ENCODE measurements at places on chromosomes 16 and 17.

DNA sequence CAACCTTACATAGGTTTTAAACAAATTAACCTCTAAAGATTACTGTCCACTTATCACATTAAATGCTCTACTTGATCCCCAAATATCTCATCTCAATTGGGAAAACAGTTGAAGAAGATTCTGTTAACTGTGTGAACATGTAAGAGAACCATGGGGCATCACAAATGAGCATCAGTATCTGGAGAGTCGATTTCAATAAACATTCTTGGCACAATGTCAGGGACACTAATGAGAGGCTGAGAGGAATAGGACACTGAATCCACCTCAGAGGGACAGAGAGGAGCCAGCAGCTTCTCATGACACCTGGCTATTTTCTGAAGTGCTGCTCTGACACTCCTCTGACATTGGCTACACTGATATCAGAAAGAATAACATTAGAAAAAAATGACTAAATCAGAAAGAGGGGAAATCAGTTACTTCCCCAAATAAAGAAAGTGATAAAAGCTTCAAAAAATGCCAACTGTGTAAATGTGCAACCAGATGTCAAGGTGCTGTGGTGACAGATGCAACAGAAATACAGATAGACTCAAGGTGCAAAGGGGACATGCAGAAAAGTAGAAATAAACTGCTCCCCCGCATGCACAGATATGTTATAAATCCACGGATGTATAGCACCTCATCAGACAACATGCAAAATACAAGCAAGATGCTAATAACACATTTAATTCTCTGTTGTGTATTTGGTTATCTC is 67.4 kb downstream of the SNX11 start:
- DNase-seq: no peak

- DNase-seq: no peak
Measured at GRCh38 chr16:7501868-7502267, 169.2 kb downstream of the RBFOX1 start.

- no peak for DNase-seq
Measured at GRCh38 chr16:54443352-54443751, 156.8 kb upstream of the IRX3 start.

DNA sequence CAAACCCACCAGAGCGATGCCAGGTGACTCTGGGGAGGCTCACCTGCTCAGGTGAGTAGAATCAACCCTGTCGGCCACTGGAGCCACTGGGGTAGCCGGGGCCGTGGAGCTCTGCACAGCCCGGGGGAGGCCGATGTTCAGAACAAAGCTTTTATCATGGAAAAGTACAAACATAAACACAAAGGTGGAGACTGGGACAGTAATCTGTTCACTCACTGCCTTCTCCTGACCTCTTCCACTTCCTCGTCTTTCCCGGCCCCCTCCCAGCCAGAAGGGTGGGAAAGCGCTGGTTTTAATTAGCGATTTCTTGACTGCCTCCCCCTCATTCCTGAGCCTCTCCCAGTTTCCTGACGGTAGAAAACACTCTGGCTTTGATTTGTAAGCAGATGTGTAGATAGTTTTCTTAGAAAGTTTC is 9.8 kb upstream of the TEX19 start:
- DNase-seq: no peak

- no peak for DNase-seq
Measured at GRCh38 chr16:87411375-87412271, 19.5 kb downstream of the MAP1LC3B start.

DNA sequence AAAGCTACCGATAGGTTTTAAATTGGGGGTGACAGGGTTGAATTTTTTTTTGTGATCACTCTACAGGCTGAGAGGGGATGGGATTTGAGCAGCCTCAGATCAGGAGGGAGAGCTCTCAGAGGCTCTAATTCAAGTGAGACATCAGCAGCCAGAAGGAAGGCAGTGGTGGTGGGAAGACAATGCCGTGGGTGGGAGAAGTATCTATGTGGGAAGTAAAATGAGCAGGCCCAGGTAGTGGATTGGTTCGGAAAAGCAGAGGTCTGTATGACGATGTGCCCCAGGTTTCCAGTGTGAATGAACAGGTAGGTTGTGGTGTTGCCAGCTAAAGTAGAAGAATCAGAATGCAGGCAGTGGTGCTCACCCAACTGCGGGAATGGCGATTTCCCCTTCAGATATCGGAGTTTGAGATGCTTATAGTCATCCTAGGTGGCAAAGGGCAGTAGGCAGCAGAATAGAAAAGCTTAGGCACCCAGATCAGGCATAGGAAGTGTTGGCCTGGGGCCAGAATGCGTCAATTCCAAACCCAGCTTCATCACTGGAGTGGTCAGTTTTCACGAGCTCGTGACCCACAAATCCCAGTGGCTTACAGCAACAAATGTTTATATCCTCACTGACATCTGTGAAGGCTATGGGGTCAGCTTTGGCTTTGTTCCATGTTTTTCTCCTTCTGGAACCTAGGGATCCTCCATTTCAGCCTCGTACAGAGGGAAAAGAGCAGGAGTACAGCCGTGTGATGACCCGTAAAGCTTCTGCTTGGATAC is 24.0 kb downstream of the MEOX1 start:
- DNase-seq: no peak

GRCh38 chr17:33686171-33686570 is 393.1 kb upstream of the ASIC2 start:
- no peak for DNase-seq

DNA sequence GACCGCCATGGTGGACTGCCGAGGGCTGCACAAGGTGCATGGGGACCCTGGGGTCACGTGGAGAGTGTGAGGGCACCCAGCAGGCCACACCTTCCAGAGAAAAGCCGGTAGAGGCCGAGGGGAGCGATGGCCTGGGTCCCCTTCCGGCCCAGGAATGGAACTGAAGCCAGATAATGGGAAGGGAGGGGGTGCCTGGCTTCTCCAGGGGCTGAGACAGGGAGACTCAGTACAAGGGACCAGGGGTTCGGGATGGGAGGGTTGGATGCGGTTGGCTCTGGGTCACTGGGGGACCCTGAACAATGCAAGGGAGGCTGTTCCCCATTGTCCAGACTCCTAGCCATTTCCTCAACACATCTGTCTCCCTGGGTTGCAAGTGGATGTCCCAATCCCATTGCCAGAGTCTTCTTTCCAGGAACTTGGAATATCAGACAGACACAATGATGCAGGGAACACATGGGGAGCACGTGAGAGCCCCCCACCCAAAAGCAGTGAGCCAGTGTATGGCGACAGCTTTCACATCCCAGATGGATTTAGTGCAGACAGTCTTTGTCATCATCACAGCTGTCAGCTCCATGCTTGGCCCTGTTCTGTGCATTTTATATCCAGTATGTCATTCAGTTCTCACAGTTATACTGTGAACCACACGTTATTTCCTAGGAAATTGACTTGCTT is 23.6 kb upstream of the DNAI2 start:
- DNase-seq: no peak

DNA sequence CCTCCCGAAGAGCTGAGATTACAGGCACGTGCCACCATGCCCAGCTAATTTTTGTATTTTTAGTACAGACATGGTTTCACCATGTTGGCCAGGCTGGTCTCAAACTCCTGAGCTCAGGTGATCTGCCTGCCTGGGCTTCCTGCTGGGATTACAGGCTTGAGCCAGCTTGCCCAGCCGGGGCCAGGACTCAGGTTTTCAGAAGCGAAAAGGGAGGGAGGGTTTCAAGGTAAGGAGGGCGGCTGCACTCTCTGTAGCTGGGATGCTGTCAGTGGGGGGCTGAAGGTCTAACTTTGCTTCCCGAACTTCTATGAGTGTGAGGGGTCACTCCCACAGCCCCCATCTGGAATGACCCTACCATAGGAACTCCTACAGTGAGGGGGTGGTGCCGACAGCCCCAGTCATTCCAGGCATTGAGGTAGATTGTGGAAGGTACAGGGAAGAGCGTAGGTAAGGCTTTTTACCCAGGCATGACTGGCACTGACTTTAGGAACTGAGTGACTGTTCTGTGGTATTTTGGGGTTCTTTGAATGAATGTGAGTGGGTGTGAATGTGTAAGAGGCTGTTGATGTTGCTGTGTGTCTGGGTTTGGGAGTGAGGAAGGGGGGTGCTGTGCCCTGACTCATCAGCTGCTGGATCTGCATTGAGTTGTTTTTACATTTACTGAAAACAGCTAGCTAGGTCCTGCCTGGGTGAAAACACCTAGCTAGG is 3.8 kb upstream of the C1QL1 start:
- DNase-seq: no peak

- DNase-seq: no peak
Measured at GRCh38 chr16:54285414-54286089, 1.0 kb downstream of the IRX3 start.

DNA sequence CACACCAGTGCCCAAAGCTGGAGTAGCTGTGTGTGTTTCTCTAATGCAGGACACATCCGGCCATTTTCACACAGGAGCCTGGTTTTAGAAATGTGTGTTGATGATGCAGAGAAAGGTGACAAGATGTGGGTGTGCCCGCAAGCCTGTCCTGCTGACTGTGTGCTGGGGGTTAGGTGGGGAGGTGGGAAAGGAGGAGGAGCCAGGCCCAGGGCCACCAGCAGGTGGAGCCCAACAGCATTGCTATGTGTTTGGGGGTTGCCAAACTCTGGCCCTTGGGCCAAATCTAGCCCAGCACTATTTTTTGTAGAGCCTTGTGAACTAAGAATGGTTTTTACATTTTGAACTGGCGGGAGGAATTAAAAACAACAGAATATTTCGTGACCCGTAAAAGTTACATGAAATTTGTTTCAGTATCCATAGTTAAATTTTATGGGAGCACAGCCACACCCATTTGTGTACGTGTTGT is 61.7 kb upstream of the LGALS9 start:
- DNase-seq: peak; percentile 33

GRCh38 chr16:79415983-79416640 is 184.4 kb downstream of the MAF start:
- DNase-seq: no peak

DNA sequence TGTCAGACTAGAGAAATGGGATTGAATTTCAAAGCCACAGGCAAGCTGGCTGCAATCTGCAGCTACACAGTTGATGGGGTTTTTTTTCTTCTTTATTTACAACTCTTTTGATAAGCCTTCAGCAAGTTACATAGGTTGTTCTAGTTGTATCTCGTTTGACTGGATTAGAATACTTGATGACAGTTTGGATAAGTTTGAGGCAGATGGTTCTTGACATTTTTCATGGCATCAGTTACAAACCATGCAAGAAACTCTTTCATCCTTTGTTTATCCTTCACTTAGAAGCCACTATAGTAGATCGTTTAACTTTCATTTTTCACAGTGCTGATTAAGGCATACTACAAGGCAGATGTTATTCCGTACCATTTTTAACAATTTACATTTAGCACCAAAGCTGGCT is 238.9 kb downstream of the TOX3 start:
- DNase-seq: no peak

DNA sequence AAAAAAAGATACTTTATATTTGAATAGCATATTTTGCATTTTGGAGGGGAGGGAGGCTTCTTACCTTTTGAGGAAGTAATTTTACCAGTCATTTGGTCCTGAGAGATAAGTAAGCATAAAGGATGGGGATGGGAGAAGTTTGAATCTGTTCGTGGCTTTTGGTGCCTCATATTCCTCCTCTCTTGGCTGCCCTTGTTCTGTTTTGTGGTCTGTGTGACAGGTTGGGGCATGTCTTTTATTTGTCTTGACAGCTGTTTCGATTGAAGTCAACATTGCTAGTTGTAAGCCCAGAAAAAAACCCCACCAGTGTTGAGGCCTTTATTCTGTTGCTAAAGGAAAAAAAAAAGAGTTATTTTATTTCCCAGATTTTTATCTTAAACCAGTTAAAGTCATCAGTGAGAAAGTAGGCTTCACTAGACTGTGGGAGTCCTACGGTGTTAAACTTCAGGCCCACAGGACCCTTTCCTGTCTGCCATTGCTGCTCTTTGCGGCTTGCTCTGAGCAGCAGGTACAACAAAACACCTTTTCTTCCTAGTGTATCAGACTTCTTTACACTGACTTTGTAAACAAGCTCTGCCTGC is 11.4 kb downstream of the SLC7A6 start:
- no peak for DNase-seq

- DNase-seq: peak; percentile 9
Measured at GRCh38 chr17:32192379-32192778, 50.1 kb downstream of the RHOT1 start.

DNA sequence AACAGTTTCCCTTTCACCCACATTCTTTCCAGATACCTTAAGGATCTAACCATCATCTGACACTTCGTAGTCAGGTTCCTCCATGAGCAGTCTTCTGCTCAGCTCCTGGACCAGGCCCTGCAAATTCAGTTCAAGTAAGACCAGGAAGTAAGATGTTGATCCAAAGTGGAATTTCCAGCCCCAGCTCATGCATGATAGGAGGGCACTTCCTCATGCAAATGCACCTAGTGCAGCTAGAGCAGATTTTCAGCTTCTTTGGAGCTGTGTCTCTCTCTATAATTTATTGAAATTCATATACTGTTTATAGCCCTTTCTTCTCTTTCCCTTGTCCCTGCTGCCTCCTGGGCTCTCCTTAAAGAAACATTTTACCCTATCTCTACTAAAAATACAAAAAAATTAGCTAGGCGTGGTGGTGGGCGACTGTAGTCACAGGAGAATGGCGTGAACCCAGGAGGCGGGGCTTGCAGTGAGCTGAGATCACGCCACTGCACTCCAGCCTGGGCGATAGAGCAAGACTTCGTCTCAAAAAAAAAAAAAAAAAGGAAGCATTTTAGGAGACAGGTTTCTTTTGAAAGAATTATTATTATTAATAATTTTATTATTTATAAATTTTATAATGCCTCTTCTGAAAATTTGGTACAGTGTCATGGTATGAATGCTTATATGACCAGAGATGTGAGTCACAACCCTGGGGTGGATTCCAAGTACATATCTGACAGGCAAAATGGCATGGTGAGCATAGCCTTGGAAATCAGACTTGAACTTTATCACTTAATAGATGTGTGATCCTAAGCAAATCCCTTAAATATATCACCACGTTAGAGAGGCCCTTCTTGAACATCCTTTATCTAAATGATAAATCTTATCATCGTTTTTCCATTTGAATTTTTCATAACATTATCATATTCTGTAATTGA is 94.3 kb downstream of the SSH2 start:
- DNase-seq: no peak
